ENCODE measurements at places on chromosomes 2 and 18.

DNA sequence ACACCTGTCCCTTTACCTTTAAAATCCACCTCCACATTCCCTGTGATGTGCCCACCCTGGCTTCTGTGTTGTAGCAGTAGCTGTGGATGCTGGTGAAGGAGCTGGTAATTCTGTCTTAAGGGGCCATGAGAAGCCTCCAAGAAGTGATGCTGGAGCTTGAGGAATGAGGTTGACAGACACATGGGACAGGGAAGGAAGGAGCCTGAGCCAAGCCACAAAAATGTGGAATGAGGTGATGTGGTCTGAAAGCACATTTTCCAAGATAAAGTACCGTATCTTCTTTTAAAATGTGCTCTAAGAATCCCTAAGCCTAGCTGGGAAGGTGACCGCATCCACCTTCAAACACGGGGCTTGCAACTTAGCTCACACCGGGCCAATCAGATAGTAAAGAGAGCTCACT, 31.2 kb downstream of the VWA3B start:
- no peak for DNase-seq

DNA sequence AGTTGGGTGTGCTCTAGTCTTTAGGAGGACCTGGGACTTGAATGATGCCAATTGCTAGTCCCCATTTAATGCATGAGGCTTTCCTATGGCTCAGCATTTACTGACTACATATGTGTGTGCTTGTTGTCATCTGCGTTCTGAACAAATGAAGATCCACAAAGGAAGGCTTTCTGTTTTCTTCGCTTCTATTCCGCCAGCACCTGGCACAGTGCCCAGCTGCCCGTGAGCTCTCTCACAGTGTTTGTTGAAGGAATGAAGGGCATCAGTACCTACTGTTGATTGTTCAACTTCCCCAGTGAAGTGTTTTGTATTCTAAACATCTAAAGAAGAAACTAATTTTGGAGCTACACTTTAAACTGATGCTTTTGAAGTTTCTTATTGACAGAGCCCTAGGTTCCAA, 122.4 kb upstream of the LINC00305 start:
- DNase-seq, result peak; percentile 6

GRCh38 chr18:32760391-32760790, 12.4 kb downstream of the KLHL14 start:
- DNase-seq, result no peak

DNA sequence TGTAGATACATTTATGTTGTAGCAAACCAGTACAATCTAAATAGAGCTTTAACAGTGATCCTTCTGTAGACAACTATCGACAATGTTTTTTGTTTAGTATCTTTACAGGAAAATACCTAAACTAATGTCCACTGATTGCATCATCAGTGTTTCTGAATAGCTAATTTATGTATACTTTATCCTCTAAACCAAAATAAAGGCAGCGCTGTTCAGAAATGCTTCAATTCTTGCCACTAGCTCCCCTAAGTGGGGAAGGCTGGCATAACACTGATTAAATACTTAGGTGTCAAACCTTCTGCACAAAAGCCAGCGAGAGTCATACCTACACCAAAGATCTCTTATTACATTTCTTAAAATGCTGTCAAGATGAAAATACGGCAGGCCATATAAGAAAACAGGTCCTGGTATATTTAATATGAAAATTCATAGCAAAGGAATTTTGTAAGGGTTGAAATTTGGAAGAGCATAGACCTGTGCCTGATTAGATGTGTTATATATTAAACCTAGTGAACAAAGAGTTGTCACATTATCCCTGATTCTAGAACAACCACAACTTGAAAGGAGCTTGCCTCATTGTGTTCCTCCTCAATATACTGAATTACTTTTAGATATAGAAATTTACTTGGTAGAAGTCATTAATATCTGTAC, 1693.4 kb upstream of the SLC39A10 start:
- peak; percentile 9 for DNase-seq

- DNase-seq, result peak; percentile 69
Observed at GRCh38 chr18:58911766-58912165, 47.1 kb downstream of the ZNF532 start.

DNA sequence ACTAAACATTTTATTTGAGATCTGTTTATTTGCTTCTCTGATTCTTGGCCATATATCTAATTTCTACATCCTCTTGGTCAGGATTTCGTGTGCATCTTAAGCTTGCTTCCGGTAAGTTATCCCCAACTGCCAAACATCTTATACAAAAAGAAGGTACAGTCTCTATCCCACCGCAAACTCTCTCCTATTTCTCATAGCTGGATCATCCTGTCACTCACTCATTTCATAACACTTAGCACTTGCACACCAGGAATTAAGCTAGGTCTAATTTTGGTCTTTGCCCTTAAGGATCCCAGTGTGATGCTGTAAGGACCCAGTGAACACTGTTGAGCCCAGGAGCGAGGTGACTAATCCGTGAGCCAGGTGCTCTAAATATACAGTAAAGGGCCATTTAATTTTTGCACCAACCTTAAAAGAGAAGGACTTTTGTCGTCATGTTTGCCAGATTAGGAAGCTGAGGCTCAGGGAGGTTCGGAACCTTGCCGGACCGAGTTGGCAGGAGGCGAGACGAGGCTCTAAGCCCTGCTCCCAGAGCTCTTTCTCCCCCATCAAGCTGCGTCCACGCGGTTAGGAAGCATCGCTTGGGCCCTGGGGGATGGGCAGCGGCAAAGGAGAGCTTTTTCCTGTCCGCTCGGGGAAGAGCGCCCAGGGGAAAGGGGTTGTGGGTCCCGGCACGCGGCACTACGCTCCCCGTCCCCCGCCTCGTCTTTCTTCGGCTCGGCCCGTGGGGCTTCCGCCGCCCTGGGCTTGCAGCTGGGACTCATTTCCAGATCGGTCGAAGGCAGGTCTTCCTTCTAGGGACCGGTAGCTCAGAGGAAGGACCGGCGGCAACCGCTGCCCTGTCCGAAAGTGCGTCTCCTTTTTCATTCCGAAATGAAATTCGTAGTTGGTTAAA, 4.1 kb upstream of the ITPRIPL1 start:
- DNase-seq, result peak; percentile 33
